ENCODE measurements at places on chromosomes 2 and 18. TPM values are rescaled to one million over a fixed set of nuclear protein-coding genes. Genes with fewer than 3 reads are reported as not detected.

Gene TRIM43B
- total RNA-seq = not detected

Gene CNDP1
- not detected for total RNA-seq

- DNase-seq = no peak
- peak overlapping the region; percentile 85 for H3K4me3 ChIP-seq
- H3K4me1 ChIP-seq = peaks cover 45% of the 10 kb centered on the region
- no peak overlapping the region for H3K27ac ChIP-seq
- peaks cover 2% of the 10 kb centered on the region for H3K36me3 ChIP-seq
Observed at GRCh38 chr2:127106457-127106990, 430 bp downstream of the BIN1 start.

DNA sequence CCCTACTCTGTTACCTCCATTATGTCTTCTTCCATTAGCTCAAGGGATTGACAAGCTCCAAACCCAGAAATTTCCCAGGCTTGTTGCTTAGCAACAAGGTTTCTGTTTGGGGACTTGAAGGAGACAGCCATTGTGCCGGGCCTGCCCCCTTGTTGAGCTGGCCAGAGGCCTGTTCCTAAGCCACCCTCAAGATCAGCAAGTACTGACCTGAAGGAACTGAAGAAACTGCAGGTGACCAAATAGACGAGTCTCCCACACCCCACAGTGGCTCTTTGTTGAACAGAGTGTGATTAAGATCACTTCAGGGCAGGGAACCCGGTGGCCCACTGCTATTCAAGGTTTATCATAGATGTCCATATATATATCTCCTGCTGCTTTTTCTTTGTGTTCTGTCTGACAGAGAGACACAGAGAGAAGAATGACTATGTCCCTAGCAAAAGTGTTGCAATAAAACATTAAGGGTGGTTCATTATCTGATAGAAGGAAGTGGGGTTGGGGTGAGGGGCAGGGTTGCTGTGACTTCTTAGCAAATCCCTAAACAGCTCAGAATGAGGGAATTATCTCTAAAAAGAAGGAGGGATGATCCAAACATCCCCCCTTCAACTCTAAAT, 69.2 kb downstream of the RNF144A start:
- peaks cover 11% of the 10 kb centered on the region for H3K4me1 ChIP-seq
- H3K27ac ChIP-seq = no peak overlapping the region
- DNase-seq = peak; percentile 71
- H3K27me3 ChIP-seq = no peaks in the 10 kb centered on the region

DNA sequence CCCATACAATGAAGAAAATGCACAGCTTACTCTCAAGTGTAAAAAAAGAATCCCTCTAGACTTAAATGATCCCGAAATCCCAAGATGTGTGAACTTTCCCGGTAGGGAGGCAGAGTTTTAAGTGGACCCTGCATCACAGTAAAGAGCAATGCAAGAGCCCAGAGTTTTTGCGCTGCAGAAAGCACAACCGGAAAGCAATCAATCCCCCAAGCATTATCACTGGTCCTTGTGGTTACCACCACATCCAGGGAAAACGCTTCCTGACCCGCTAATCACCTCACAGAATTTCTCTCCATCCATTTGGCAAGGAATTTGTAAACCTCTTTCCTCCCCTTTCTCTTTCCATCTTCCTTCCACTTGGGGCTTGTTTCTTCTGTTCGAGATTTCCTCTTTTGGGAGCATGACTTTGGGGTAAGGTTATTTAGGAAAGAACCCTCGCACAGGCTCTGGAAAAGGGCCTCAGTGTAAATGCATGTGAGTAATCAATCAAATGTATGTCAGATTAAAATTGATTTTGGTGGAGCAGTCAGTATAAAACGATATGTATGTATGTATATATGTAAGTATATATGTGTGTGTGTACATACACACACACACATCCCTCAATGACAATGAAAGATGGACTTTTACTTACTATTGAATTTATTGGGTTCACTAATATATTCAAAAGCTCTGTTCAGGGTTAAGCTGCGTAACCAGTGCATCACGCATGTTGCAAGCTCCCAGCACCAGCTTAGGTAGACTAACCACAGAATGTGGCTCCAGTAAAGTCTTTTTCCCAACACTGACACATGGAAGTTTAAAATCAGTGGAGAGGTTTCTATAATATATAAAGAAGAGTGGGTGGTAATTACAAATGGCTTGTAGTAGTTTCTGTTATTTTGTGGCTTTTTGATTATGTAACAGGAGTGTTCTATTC, 1.6 kb downstream of the PLCL1 start:
- no peak for DNase-seq
- no peaks in the 10 kb centered on the region for H3K27me3 ChIP-seq
- peak overlapping the region; percentile 81 for H3K4me3 ChIP-seq

GRCh38 chr2:32212295-32212694, 46.6 kb downstream of the SLC30A6 start:
- H3K4me3 ChIP-seq = no peak overlapping the region
- H3K36me3 ChIP-seq = peaks cover 5% of the 10 kb centered on the region
- no peaks in the 10 kb centered on the region for H3K27me3 ChIP-seq
- H3K4me1 ChIP-seq = no peaks in the 10 kb centered on the region

Gene SRD5A2
- 5.3 TPM for total RNA-seq

Gene HOXD12
- not detected for total RNA-seq

DNA sequence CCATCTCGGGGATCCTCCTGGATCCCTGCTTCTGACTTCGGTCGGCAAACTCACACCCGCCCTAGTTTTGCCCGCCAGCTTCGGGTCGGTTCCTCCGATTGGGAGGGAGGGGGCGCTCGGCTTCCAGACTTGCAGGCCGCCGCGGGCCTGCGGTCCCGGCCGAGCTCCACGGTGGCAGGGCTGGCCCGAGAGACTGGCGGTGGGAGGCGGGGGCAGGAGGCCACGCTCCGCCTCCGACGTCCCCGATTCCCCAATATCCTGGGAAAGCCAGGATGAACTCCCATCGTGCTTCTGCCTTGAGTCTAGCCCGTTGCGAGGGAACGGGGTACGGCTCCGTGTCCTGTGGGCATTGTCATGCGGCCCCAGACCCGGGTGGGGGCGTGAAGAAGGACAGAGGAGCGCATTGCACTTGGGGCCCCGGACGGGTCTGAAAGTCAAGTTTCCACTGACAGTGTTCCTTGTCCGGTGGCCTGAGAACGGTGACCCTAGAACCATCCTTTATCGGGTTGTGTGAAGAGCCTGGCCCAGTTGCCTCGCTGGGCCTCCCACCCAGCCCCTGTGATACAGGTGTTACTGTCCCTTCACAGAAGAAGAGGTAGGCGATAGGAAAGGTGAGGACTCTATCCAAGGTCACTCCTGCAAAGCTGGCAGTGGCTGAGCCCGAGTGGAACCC, 2.4 kb upstream of the INHBB start:
- no peak overlapping the region for H3K27ac ChIP-seq
- H3K27me3 ChIP-seq = peaks cover 58% of the 10 kb centered on the region
- no peaks in the 10 kb centered on the region for H3K4me1 ChIP-seq
- no peak overlapping the region for H3K4me3 ChIP-seq

DNA sequence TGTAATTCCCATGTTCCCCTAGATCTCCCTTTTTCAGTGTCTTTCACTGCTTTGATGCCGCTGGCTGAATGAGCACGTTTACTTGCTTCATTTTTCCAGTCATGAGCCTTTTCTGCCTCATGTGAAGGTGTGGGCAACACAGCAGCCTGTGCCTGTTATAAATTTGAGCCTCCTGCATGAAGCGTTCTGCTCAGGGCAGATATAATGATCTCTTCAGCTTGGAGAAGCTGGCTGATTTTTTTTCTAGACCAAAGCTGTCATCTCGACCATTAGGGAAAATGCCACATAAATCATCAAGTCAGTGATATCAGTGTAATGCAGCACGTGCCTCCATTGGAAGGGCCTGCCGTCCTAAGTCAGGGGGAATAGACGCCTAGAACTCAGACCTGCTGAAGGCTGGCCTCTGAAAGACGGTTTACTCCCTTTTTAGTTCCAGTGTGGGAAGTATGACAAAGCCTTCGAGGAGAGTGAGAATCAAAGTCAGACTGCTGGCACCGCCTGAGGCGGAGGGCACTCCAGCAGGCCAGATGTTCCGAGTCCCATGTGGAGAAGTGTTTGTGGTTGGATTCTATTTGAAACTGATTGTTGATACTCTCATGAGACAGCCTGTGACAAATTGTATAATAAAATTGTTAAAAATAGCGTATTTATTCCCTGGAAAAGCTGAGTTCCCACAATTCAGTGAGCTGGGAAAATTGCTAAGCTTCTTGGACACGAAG, 196.5 kb downstream of the MYO1B start:
- no peaks in the 10 kb centered on the region for H3K36me3 ChIP-seq
- H3K4me1 ChIP-seq = peaks cover 9% of the 10 kb centered on the region
- H3K27ac ChIP-seq = no peak overlapping the region
- DNase-seq = peak; percentile 22
- no peaks in the 10 kb centered on the region for H3K27me3 ChIP-seq

- DNase-seq = peak; percentile 39
- no peaks in the 10 kb centered on the region for H3K27me3 ChIP-seq
- H3K4me1 ChIP-seq = peaks cover 10% of the 10 kb centered on the region
- H3K27ac ChIP-seq = peak overlapping the region; percentile 20
Observed at GRCh38 chr2:145038041-145038525, 518.2 kb upstream of the ZEB2 start.

GRCh38 chr2:127080938-127081755, 25.8 kb downstream of the BIN1 start:
- H3K27me3 ChIP-seq = no peaks in the 10 kb centered on the region
- H3K4me1 ChIP-seq = peaks cover 59% of the 10 kb centered on the region
- no peak overlapping the region for H3K27ac ChIP-seq
- no peaks in the 10 kb centered on the region for H3K36me3 ChIP-seq

GRCh38 chr2:196247114-196247975, 76.0 kb upstream of the STK17B start:
- no peaks in the 10 kb centered on the region for H3K27me3 ChIP-seq
- DNase-seq = no peak
- no peak overlapping the region for H3K27ac ChIP-seq
- peaks cover 6% of the 10 kb centered on the region for H3K4me1 ChIP-seq

All from lung (tissue), 17 donors.